ENCODE measurements at places on chromosomes 6 and 20. TPM values are rescaled to one million over a fixed set of nuclear protein-coding genes. Genes with fewer than 3 reads are reported as not detected.

SCRT2 gene
- not detected for total RNA-seq

CDH4 gene
- total RNA-seq = 2.0 TPM

SMIM13 gene
- total RNA-seq = 3.8 TPM

PFDN4 gene
- 163 TPM for total RNA-seq

SLC4A11 gene
- 0.44 TPM for total RNA-seq

EEF1A2 gene
- total RNA-seq = 0.87 TPM

EBF4 gene
- 0.15 TPM for total RNA-seq

TMEM244 gene
- total RNA-seq = not detected

FAM135A gene
- total RNA-seq = 8.6 TPM

WRNIP1 gene
- 53.4 TPM for total RNA-seq

GJA10 gene
- total RNA-seq = not detected

WFDC12 gene
- not detected for total RNA-seq

STMND1 gene
- not detected for total RNA-seq

ERVFRD-1 gene
- total RNA-seq = not detected

CST5 gene
- not detected for total RNA-seq

RIMS4 gene
- total RNA-seq = 0.17 TPM

RBL1 gene
- 19.2 TPM for total RNA-seq

LINC00237 gene
- not detected for total RNA-seq

NINL gene
- 16.3 TPM for total RNA-seq

PRSS35 gene
- total RNA-seq = 4.3 TPM

MLN gene
- total RNA-seq = not detected

COL9A1 gene
- not detected for total RNA-seq

SIRPB1 gene
- 1.2 TPM for total RNA-seq

GSTA3 gene
- total RNA-seq = not detected

C6orf132 gene
- 0.29 TPM for total RNA-seq

SLC22A2 gene
- total RNA-seq = not detected

RFX6 gene
- not detected for total RNA-seq

RPP21 gene
- total RNA-seq = 52.3 TPM

FOXC1 gene
- 7.6 TPM for total RNA-seq

MACROD2 gene
- 0.50 TPM for total RNA-seq

C6orf58 gene
- not detected for total RNA-seq

MEP1A gene
- not detected for total RNA-seq

ZBTB24 gene
- 7.0 TPM for total RNA-seq

ATP5F1E gene
- total RNA-seq = 23.2 TPM

WFDC5 gene
- not detected for total RNA-seq

ATG5 gene
- 48.0 TPM for total RNA-seq

SYNDIG1 gene
- total RNA-seq = 0.17 TPM

ENPP3 gene
- total RNA-seq = 0.15 TPM

DNAH8 gene
- 0.44 TPM for total RNA-seq

ZSWIM1 gene
- 7.3 TPM for total RNA-seq

SPATA25 gene
- 3.5 TPM for total RNA-seq

KIF16B gene
- total RNA-seq = 14.9 TPM

All from smooth muscle cell of trachea (primary cell).